Neuronal stem cell (in vitro differentiated cells): ENCODE measurements at places on chromosomes 7 and 10.

DNA sequence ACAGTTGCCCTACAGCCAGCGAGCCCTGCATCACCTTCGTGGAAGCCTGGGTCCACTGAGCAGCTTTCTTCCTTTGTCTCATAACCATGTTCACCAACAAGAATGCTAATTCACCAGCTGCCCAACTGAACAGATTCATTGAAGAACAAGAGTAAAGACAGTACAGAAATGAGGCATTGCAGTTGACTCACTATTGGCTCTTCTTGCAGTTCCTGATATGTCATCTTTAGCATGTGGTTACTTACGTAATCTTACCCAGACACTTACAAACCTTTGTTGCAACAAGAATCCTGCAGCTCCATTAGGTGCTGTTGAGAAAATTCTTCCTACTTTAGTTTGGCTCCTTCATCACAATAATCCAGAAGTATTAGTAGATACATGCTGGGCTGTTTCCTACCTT, 174.0 kb upstream of the TPK1 start:
- no peak for DNase-seq

GRCh38 chr7:116024826-116025809, 5.4 kb downstream of the TFEC start:
- DNase-seq = no peak

DNA sequence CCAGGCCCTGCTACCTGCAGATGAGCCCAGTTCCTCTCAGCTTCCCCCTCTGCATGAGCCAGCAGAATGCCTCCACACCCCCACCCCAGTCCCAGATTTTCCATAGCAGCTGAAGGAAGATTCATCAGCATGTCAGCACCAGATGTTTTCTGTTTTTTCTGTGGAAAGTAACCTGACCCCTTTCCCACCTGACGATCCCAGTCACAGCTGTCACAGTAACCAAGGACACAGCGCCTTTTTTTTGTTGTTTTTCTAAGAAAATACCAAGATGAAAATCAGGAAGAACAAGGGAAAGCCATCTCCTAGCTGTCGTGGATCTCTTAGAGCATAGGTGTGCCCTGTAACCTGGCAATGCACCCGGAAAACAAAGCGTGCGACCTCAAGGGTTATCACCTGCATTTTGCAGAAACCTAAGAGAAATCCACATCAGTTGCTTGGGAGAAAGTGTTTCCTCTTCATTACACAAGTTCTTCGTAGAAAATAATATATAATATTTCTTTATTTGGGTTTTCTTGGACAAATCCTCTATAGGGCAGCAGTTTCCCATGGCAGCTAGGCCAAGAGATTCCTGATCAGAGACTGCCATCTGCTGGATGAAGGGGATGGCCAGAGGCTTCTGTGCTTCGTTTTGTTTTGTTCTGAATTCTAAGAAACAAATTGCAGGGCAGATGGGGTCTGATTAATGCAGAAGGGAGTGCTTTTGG, 401.9 kb downstream of the TNS3 start:
- peak; percentile 67 for DNase-seq

DNA sequence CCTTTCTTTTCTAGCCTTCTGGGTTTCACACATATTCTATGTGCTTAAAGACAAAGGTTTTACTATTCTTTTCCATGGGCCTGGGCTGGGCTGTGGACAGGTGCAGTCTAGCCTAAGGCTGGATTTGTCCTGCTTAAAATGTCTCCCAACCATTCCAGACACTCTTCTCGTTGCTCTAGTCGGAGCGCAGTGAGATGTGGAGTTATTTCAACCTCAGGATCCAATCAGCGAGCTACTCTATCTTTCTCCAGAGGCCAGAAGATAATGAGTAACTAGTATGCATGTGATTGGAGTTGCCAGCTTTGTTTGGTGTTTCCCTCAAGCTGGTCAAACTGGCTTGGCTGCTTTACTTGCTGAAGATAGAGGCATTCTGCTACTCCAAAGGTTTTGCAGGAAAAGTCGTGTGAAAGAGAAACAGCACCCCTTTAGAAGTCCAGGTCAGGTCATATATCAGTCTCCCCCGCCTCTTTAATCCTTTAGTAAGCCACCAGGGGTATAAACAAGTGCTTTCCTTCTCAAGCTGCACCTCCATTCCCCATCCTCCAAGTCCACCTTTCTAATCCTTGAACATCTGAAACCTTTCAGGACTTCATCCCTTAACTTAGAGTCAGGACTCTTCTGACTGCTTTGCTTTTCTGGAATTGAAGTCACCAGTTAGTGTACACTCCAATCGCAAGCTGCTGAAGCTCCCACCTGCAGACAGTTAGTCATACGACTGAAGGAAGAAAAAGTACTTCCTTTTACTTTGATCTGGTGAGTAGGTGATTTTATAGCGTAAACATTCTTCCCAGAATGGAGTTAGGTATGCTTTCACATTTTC, 78.8 kb downstream of the DNMBP start:
- DNase-seq = no peak

- no peak for DNase-seq
These were observed 26.9 kb downstream of the RAMP3 start for GRCh38 chr7:45184326-45185027.

DNA sequence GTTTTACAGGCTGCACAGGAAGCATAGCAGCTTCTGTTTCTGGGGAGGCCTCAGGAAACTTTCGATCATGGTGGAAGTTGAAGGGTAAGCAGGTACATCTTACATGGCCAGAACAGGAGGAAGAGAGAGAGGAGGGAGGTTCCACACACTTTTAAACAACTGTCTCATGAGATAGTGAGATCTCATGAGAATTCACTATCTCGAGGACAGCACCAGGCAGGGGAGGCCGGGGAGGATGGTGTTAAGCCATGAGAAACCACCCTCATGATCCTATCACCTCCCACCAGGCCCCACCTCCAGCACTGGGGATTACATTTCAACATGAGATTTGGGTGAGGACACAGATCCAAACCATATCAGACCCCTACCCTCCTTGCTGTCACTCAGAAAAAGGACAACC, 23.7 kb downstream of the ZNF503 start:
- no peak for DNase-seq

DNA sequence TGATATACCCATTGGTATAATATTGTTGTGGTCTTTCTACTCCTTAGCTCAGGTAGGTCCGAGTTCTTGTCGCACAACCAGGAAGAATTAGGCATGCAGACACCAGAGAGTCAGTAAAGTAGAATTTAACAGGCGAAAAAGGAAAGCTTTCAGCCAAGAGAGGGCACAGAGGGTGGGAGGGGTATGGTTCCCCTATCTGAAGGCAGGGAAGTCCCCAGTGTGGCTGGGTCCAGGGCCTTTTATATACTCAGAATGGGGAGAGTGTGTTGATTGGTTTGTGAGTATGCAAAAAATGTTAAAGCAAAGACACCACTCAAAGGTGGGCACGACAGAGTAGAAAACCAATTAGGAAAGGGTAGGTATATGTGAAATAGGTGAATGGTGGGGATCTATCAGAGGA, 53.9 kb downstream of the IMMP2L start:
- no peak for DNase-seq

GRCh38 chr10:5927306-5927705, 37.3 kb downstream of the FBH1 start:
- DNase-seq = no peak

DNA sequence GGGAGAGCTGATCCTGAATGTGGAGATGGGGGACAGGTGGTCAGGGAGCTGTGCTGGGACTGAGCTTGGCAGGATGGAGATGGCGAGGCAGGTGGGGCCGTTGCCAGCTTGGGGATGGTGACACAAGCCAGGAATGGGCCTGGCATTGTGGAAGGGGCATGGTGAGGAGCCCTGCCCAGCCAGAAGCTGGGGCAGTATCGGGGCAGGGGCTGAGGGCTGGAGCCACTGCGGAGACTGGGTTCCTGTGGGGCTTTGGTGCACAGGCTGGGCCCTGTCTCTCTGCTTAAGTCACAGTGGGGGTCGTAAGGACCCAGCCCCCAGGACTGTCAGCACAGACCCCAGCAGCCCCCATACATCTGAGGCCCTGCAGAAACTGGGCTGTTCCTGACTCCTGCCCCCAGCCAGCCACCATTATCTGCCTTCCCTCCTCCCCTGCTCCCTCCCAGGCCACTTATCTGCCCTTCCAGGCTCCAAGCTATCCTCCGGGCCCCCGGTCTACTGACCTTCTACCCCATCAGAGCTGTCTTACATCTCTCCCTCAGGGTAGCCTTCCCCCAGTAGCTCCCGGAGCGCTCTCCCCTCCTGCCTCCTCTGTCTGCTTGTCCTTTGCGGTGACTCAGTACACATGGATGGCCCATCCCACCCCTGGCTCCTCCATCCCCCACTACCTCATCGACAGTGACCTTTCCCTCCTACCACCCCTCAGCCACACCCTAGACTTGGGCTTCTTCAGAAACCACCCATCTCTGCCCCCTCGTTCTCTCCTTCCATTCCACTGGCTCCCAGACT, 44.2 kb downstream of the PPIF start:
- DNase-seq = no peak

DNA sequence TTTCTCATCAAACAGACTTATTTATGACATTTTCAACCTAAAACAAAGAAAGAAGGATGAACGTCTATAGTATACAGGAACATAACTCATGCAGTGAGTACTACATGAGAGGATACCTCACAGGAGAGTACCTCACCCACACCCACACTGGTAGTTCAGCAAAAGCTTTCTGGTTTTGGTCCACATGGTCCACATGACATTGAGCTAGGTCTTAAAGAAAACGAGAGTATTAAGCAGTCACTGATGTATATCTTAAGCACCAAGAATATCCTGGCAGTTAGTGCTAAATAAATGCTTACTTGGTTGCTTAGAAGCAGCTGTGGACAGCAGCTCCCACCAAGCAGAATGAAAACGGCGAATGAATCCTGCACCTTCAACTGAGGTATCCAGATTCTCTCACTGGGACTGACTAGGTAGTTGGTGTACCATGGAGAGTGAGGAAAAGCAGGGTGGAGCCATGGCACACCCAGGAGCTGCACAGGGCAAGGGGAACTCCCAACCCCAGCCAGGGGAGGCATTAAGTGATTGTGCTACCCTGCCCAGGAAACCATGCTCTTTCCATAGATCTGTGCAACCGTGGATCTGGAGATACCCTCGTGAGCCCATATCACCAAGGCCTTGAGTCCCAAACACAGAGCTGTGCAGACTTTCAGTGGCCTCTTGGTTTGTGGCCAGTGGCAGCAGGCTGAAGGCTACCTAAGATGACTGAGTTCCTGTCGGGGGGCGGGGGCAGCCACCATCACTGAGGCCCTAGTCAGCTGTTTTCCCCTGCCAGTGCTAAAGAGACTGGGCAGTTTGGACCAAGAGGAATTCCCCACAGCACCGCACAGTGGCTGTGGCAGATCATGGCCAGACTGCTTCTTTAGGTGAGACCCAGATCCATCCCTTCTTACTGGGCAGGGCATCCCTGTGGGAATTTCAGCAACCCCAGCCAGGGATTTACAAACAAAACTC, 143.4 kb downstream of the SGMS1 start:
- DNase-seq = no peak

DNA sequence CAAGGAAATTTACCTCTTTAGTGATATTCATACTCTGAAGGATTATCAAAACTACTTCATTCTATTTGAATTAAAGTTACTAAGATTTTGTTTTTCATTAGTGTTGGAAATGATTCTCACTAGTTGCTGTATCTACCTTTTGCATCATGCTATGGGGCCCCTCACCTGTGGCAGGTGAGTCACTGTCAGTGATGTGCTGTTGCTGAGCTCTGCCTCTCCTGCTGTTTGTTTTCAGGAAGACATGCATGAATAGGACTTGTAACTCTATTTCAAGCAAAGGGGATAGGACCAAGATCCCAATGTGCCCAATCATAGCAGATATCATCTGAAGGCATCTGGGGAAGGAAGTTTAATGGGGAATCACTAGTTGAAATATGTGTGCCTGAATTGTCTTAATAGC, 57.4 kb upstream of the AGR3 start:
- DNase-seq = no peak

- DNase-seq = no peak
These were observed 426.0 kb downstream of the TYW1 start for GRCh38 chr7:67422601-67423000.
